Ammon's horn (tissue), 1 donor: ENCODE measurements at places on chromosomes 16 and 17.

- DNase-seq = no peak
These were observed 13.7 kb downstream of the CAMKK1 start for GRCh38 chr17:3879186-3879585.

DNA sequence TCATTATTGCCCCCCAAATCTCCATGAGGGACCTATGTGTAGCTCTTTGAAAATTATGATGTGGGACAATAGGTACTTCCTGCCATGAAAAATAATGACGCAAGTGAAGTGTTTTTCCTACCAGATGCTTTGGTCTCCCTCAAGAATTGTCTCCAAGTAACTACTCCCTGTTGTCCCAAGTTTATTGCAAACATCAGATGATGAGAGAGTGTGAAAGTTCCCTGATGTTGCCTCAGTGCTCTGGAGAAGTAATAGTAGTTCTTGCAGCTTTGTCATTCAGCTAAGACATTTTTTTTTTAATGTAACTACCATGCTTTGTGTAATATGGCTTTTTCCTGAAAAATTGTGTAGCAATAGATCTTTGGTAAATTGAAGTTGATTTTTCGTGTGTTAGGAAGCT lies 20.1 kb downstream of the LPCAT2 start:
- no peak for DNase-seq

- DNase-seq = no peak
These were observed 140.3 kb downstream of the ASIC2 start for GRCh38 chr17:33152783-33153182.

- no peak for DNase-seq
These were observed 142.1 kb downstream of the SLC39A11 start for GRCh38 chr17:72950242-72950931.

GRCh38 chr17:73510981-73511718 lies 133.1 kb downstream of the SDK2 start:
- peak; percentile 65 for DNase-seq

GRCh38 chr17:39002991-39003715 lies 36.0 kb upstream of the FBXO47 start:
- DNase-seq = peak; percentile 56

GRCh38 chr17:80431246-80432195 lies 16.6 kb downstream of the ENDOV start:
- DNase-seq = no peak

DNA sequence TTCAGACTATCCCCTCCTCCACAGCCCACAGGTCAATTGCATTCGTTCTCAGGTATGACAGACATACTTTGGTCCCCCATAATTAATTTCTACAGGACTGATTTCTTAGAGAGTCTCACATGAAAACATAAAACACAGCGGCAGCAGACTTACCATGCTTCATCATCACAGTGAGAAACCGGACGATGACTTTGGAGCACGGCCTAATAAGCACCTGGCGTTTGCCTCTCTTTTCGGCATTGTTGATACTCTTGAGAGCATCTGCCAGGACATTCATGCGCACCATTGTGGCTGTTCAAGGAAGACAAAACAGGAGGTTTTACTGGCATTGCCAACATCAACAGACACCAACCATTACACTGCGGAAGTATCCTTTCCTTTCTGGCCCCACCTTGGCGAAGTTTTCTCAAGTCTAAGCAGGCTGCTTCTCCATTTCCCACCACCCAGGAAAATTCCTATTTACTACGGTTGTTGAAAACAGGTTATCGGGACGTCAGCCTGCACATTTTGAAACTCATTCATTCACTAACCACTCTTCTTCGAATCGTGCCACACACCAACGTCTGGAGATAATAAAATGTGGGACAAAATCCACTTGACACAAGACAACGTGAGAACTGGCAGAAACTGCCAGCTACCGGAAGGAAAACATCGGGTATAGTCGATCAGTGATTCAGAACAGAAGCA lies 1.2 kb downstream of the RPS15A start:
- no peak for DNase-seq

DNA sequence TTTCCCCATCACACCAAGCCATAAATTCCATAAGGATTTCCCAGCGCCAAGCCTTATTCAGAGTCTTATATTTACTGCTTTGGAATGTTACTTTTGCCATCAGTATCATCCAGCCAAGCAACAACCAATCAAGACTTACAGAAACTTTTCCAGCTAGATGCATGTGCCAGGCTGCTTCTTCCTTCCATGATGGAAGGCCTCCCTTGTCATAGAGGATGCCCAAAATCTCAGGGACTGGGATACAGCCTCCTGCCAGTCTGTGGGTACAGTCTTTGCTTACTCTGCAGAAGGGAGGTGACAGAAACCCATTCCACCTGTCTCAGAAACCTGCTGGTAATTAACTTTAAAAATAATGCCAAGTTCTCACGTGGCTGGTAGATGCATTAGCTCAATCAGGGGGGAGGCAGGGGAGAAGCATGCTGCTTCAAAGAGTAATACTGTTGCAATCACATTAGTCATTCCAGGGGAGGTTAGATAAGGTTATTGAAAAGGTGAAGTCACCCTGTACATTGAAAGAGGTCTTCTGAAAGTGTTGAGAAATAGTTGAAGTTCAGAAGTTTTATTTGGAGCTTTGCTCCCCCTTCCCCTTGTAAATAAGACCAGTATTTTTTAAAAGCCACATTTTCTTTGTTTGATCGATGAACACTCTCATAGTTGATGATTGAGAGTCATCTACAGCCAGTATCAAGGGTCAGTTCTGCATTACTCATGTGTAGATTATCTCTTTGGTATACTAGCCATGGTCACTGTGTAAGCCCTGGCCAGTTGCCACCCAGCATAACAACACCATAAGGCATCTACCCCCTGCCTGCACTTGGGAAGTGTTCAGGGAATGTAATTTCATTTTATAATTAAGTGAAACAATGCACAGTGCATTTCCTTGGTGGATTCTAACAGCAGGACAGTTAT lies 22.2 kb downstream of the HLF start:
- DNase-seq = no peak

GRCh38 chr16:70576431-70577255 lies 53.0 kb downstream of the SF3B3 start:
- DNase-seq = no peak

DNA sequence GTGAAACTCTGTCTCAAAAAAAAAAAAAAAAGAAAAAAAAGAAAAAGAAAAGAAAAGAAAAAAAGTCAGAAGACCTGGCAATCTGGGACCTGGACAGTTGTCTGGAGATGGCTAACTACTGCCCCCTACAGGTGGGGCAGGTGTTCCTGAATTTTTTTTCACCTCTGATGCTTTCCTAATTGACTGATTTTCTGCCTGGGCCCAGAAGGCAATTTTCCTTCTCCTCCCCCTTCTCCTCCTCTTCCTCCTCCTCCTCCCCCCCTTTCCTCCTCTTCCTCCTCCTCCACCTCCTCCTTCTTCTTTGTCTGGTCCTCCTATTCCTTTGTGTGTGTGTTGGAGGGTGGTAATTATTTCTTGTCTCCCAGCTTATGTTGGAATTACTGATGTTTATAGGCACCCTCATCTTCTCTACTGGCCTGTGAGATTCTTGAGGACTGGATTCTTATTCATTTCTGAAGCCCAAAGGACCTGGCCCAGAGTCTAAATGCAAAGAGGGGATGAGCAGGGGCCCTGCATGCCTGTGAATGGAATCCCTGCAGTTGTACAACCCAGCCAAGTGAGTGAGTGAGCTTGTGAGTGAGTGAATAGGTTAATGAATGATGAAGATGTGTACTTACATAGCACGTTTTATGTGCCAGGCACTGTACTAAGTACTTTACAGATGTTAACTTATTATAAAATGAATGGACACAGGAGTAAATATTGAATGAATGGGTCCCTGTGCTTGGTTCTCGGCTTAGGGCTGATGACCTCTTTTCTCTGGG lies 26.9 kb downstream of the IRX5 start:
- no peak for DNase-seq

GRCh38 chr17:68198931-68199836 lies 48.7 kb upstream of the AMZ2 start:
- DNase-seq = no peak

DNA sequence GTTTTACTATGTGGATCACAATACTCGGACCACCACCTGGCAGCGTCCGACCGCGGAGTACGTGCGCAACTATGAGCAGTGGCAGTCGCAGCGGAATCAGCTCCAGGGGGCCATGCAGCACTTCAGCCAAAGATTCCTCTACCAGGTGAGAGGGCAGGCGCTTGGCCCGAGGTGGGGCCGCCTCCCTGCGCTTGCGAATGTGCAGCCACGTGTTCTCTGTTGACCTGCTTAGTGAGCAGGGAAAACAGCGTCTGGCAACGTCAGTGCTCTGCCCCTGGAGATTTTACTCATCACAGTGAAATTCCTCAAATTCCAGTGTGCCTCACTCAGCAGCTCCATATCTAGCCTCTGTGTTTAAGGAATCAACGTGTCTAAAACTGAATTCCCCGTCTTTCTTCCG lies 33.4 kb upstream of the CLEC18A start:
- no peak for DNase-seq

DNA sequence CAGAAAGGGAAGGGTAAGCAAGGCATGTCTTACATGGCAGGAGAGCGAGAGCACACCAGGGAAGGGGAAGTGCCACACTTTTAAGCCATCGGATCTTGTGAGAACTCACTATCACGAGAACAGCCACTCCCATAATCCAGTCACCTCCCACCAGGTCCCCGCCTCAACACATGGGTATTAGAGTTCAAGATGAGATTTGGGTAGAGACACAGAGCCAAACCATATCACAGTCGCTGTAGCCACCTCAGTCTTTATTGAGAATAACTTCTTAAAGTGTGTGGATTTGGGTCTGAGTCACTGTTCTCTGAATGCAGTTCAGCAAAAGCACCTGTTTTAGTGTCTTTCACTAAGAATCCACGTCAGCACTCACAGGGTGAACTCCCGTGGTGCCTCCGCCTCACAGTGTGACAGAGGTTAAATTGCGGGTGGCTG lies 195.2 kb upstream of the CHMP6 start:
- no peak for DNase-seq

DNA sequence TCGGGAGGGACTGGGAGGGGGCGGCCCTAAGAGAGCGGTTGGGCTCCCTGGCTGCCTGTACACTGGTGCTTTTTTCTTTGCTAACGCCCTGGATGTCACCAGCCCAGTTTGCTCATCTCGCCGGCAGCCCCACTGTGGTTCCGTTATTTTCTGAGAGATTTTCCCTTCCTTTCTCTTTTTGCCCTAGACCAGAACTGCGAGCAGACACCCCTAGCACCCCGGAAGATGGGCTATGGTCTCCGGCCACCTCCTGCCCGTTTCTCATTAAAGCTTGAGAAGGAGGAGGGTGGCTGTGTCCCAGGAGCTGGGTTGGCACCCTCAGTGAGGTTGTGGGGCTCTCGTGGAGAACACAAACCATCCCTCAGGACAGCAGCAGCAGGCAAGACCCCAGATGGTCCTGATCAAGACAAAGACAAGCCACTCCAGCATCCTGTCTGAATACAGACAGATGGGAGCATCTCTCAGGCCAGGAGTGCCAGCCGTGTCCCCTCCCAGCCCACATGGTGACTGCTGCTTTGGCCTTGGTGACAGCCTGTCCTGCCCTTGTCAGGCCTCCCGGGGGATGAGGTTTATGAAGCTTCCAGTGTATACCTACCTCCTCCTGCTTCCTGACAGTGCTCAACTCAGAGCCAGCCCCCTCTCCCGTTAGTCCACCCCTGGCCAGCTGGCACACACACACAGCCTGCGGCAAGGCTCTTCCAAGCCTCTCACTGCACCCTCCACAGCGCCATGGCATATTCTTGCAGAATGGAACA lies 77.2 kb downstream of the KCNJ12 start:
- DNase-seq = no peak

DNA sequence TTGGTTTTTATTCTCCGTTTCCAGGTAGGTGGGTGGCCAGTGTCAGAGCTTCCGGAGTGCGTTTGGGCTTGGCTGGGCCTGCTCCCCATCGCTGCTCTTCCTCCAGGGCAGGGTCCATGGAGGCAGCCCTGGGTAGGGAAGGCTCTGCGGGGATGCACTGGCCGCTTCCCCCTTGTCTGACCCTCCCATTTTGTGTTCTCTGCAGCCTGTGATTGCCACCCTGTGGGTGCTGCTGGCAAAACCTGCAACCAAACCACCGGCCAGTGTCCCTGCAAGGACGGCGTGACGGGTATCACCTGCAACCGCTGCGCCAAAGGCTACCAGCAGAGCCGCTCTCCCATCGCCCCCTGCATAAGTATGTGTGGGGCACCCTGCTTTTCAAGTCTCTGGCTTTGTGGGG lies 158.3 kb downstream of the NTN1 start:
- no peak for DNase-seq

GRCh38 chr16:87012954-87013938 lies 303.9 kb downstream of the C16orf95 start:
- DNase-seq = no peak

DNA sequence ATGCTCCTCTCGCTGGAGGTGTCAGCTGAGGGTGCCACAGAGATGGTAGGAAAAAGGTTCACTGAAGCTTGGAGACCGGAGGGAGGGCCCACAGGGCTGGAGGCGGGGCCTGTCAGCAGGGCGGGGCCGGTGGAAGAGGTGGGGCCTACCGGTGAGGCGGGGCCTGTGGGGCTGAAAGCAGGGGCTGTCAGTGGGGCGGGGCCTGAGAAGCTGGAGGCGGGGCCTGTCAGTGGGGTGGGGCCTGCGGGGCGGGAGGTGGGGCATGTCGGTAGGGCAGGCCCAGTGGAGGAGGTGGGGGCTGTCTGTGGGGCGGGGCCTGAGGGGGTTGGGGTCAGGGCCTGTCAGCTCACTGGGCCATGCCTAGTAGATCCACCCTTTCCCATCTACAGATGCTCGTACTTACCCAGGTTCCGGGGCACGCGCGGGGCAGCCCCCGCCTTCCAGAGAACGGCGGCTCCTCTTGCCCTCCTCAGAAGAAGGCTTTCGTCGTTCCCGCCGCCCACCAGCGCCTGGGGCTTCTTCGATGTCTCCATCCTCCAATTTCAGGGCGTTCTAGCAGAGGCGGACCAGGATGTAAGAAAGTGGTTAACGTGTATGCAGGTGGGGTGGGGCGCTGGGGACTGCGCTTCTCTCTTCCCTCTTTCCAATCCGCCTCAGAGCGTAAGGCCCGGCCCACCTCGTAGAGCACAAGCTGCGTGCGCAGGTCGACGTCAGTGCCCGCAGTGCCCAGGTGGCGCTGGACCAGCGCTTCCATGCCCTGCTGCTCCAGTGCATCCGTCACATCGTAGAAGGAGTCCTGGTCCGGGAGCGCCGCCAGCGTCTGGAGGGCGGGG lies 9.8 kb downstream of the TMEM208 start:
- DNase-seq = no peak

GRCh38 chr16:68644715-68645493 lies at the start of gene CDH3:
CDH3 (plus strand) TSS chr16:68645310; CDS start chr16:68645380, 70 bp downstream.
- DNase-seq = peak; percentile 6

- DNase-seq = no peak
These were observed 22.2 kb upstream of the TOX3 start for GRCh38 chr16:52568983-52569690.

- no peak for DNase-seq
These were observed 6.0 kb upstream of the GRIN2C start for GRCh38 chr17:74865504-74866197.
